ENCODE measurements at places on chromosomes 2 and 18. TPM values are rescaled to one million over a fixed set of nuclear protein-coding genes. Genes with fewer than 3 reads are reported as not detected.
A peak's percentile ranks its signal among the peaks of the same experiment; 100 is the strongest.

MATN3 gene
- 44.7 TPM for total RNA-seq

PPP3R1 gene
- 59.5 TPM for total RNA-seq

DSG4 gene
- total RNA-seq: not detected

KIAA2012 gene
- 0.62 TPM for total RNA-seq

SCN1A gene
- not detected for total RNA-seq

DNA sequence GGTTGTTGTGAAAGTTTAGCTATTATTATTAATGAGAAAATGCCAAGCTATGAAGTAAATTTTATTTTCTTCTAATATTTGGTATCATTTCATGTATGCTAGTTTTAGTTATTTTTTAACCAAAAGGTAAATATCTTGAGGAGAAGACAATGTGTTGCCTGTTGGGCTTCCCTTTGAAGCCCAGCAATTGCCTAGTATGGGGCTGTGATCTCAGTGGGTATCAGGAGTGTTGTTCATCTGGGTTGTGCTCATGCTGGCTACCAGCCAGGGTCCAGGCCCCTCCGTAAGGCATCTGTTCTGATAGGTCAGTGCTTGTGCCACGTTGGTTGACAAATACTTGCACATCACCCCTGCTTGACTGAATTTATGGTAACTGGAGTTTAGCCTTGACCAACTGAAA, 38.0 kb upstream of the DARS1 start:
- no peak for DNase-seq

DNA sequence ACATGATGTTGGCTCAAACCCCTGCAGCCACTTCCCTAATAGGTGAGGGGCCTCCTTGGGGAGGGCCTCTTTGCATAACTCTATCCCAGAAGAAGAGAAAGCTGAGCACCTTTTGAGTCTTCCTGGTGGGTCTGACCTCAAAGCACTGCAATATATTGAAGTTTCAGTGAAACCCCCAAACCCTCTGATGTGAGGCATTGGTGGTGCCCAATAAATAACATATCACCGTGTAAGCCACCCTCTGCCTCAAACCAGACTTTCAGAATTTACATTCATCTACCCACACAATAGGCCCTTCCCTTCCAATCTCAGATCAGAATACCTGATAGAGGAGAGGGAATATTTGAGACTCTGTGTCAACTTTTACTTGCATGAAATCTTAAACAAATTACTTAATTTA, 142.8 kb upstream of the STK17B start:
- no peak for DNase-seq

GRCh38 chr2:169662744-169663143, 31.5 kb downstream of the CFAP210 start:
- no peak for DNase-seq

DNA sequence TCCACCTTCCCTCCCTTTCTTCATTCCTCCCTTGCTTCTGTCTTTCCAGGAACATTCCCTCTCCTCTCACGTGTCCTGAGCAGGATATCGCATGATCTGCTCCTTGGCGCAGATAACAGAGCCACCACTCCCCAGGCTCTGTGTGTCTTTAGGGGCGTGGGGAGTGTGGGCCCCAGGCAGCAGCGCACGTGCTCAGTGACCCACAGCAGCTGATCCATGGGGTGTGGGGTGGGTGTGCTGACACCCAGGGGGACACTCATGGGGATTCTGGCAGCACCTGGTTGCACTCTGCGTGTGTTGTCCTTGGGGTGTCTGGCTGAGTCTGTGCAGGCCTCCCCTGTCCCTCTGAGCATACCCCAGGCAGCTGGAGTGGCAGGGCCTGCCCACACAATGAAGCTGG, 9.9 kb upstream of the FOSL2 start:
- DNase-seq: no peak

GRCh38 chr2:208040199-208041171, 15.2 kb upstream of the PLEKHM3 start:
- peak; percentile 91 for DNase-seq

DNA sequence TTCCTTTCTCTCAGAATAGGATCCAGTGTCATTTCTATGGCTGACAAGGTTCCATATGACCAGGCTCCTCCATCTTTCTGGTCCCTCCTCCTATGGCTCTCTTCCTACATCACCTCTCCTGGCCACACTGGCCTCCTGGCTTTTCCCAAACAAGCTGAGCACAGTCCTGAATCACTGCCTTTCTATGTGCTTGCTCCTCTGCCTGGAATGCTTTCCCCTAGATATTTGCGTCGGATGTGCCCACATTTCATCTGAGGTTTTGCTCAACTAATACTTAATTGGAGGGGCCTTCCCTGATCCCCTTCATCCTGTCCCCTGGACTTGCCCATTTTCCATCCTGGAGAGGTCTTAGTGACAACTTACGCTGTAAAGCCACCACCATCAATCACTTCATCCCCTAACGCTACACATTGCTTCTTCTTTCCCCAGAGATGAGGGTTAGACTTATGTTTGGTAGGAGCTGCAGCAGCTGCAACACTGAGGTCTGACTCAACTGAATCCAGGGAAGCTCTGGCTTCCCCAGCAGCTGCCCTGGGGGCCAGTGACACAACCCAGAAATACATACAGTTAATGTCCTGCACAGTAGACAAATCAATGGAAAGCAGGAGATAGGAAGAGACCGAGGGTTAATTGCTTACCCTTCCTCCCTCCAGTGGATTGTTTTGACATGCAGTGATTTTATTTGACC, 42.9 kb downstream of the QPCT start:
- DNase-seq: no peak

- DNase-seq: no peak
These were observed 397.8 kb downstream of the GALR1 start for GRCh38 chr18:77647472-77647871.

GRCh38 chr2:35281702-35282101, 1073.9 kb upstream of the CRIM1 start:
- no peak for DNase-seq

- no peak for DNase-seq
These were observed 171.2 kb downstream of the HAUS1 start for GRCh38 chr18:46275370-46275769.

Data from endodermal cell (in vitro differentiated cells).